NCI-H1436 (cell line): ENCODE measurements at places on chromosomes 12 and 14.

DNA sequence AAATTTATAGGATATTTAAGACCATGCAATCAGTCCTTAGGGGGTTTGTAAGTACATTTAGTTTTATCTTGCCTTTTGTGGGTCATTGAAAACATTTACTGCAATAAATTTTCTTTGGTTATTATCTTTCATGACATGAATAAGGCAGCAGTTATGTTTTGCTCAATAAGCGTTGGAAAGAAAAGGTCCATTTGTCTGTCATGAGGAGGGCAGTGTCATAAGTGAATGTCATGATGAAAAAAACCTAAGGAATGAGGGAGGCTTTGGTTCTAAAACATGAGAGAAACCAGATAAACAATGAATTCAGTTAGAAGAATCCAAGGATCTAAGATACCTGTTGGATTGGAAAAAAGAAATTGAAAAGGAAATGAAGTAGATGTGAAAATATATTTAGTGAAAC, 209.4 kb downstream of the NAV3 start:
- no peak for DNase-seq

GRCh38 chr12:78684419-78684818, 180.2 kb upstream of the SYT1 start:
- no peak for DNase-seq

- no peak for DNase-seq
Observed at GRCh38 chr12:109994401-109995175, 1.6 kb downstream of the GIT2 start.

- no peak for DNase-seq
Observed at GRCh38 chr14:69183735-69184134, 7.6 kb upstream of the EXD2 start.

GRCh38 chr12:128408669-128409068, 141.7 kb downstream of the TMEM132C start:
- no peak for DNase-seq

DNA sequence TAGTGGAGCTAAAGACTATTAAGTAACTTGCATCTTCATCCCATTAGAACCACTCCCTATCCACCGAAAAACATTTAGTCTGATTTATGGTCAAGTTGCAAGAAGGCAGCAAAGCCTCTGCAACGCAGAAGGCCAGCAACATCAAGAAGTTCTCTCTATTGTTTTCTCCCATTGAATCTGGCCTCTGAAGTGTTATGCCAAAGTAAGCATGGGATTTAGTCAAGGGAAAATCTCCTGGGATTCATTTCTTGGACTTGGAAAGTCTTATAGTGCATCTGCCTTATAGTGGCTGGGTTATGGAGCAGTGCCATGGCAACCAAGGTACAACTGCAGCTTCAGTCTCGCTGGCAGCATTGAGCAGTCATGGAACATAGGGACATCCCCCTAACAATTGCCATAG, 87.7 kb upstream of the KRR1 start:
- DNase-seq = no peak

GRCh38 chr12:52643233-52644077, 8.6 kb downstream of the KRT2 start:
- DNase-seq = no peak

GRCh38 chr12:7207866-7208625, 18.6 kb downstream of the PEX5 start:
- DNase-seq = no peak

GRCh38 chr14:23694085-23694948, 58.2 kb downstream of the DHRS2 start:
- DNase-seq = no peak

DNA sequence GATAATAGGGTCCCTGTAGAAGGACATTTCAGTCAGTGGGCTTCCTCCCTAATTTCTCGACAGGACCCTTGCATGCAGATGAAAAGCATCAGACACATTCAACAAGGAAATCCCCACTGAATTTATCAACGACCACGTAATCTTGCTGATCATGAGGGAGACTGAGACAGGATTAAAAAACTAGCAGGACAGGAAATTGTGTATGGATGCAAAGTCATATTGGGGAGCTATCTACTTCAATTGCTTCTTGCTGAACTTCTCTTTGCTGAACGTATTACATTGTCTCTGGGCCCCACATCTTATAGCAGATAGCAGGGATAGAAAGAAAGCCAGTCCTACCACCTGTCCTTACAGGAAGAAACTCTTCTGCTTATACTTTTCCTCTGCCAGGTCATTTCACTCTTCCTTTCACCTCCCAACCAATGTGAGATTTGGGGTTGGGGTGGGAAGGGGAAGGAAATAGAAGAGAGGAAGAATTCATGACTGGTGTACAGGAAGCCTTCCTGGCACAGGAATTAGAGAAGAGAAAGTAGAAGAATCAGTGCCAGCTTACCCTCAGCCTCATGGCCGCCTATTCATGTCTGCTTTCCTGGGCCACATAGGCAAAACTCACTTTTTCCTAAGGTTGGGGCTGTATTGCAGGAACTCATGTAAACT, 333.3 kb downstream of the ZFP36L1 start:
- DNase-seq = no peak

- no peak for DNase-seq
Observed at GRCh38 chr14:52325126-52325525, 11.0 kb downstream of the PTGER2 start.

DNA sequence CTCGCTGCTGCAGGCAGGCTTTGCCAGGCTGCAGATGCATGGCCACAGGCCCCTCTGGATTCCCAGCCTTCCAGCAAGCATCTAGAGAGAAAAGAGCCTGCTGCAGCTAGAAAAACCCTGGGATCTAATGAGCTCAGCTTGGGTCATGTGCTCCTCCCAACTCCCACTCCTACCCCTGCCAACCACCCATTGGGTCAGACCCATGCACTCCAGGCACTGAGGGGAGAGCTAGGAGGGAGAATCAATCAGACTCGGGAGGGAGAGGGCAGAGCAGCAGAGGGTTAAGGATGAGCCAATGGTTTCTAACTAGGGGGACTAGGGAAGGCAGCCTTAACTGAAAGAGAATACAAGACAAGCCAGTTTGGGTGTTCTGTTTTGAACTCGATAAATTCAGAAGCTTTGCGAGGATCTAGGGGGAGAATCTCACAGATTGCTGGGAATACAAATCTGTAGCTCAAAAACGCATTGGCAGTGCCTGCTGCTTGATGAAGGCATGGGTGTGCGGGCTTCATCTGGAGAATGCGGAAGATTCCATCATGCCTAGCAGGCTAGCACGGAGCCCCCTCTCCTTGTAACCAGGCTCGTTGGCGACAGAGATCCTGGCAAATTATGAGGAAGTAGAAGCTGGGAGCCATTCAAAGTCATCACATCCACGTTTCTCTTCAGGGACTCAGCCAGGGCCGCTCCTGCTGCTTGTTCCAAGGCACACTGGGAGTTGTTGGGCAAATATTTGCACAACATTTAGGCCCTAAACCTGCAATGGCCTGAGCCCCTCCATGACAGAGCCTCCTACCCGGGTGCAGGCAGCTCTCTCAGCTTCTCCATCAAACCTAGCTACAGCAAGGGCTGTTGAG, 56.4 kb downstream of the VCPKMT start:
- DNase-seq = no peak

DNA sequence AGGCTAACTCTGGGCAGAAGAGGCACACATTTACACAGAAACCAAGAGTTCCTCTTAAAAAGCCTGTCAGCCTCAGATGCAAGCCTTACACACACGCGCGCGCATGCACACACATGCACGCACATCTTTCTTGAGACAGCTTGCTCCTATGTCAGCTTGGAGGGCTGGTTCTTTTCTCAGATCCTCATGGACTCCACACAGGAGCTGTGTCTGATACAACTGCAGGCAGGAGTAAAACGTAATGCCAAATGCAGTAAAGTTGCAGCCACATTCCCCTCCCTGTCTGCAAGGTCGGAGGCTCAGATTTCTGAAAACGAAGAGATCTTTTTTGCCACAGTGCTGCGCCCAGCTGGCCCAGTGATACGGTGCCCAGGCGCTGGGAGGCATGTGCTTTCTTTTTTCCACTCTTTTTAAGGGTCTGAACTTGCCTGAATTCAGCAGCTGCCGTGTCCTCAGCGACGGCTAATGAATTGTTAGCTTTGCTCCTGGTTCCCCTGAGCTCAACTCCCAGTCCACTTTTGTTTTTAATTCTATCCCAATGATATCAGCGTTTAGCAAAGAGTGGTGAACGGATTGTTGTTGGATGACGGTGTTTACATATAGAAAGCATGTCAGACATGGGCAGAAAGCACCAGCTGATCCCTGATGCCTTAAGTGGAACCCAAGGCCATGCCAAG, 72.9 kb upstream of the FOXN3 start:
- no peak for DNase-seq

DNA sequence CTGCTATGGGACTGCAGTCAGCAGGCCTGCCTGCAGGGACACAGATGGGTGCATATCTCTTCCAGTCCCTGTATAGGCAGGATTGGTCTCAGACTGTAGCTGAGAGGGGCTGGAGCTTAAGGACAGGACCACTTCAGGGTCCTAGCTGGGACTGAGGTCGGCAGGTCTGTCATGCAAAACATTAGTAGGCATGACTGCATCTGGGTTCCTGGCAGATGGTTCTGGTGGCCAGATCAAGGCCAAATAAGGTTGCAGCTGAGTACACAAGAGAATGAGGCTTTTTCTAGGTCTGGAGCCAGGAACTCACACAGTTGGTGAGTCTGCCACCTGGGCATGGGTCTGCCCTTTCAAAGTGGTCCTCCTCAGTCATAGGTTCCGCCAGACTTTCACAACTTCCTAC, 155.8 kb downstream of the TPH2 start:
- no peak for DNase-seq

- DNase-seq = no peak
Observed at GRCh38 chr14:99530407-99531155, 49.4 kb downstream of the CCNK start.

GRCh38 chr14:49461529-49462401, 124.4 kb downstream of the RPS29 start:
- peak; percentile 61 for DNase-seq

DNA sequence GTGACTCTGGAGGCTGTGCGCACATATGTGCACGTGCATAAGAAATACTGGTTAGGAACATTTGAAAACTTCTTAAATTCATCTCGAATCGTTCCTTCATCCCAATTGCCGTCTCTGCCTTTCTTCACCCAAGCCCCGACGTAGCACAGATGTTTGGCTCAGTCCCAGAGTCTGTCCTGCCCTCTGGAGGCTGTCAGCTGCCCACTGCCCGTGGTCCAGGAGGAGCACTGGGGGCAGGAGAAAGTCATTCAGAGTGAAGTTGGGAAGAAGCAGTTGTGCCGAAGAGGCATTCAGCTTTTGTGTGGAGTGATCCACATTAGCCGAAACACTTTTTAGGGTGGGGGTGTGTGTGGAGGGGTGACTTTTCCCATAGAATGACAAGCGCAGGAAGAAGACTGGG, 124.9 kb downstream of the TSPAN9 start:
- no peak for DNase-seq

DNA sequence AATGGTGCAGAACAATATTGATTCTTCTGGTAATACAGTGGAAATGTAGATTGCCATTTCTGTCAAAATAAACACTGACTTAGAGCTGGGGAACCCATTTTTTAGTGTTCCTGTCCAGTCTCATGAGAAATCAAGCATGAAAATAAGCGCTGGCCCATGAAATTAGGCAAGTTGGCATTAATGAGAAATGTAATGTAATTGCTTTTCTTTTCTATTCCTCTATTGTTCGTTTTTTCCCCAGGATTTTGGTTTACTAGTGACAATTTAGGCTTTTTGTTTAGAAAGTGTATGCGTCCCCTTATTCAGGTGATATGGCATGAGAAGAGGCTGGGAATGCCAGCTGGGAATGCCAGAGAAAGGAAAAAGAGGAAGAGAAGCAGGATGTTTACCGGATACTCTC, 64.4 kb upstream of the KICS2 start:
- no peak for DNase-seq

- DNase-seq = no peak
Observed at GRCh38 chr12:51357374-51358047, 11.0 kb upstream of the CELA1 start.

DNA sequence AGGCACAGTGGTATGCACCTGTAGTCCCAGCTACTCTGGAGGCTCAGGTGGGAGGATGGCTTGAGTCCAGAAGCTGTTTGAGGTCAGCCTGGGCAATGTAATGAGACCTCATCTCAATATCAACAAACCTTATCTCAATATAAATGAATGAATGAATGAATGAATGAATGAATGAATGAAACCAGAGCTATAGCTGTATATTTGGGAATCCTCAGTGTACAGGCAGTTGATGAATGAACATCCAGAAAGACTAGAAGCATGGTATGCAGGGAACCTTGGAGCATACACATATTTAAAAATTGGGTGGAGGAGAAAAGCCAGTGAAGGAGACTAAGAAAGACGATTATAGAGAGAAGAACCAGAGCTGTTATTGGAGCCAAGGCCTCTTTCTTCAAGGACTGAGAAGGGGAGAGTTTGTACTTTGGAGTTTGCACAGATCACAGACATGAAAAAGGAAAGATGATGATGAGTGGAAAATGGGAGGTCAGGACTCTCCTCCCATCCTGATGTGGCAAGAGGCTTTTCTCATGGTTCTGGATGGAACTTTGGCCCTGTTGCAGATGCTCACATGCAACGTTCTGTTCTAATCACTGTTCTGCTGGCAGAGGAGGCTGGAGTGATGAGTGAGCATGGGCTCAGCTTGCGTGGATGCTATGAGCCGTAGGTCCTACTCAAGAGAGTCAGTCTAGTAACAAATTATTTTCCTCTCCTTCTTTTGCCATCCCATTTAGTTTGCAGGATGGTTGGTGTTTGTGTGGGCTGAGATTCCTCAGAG, 114.4 kb downstream of the PRKCH start:
- DNase-seq = no peak

DNA sequence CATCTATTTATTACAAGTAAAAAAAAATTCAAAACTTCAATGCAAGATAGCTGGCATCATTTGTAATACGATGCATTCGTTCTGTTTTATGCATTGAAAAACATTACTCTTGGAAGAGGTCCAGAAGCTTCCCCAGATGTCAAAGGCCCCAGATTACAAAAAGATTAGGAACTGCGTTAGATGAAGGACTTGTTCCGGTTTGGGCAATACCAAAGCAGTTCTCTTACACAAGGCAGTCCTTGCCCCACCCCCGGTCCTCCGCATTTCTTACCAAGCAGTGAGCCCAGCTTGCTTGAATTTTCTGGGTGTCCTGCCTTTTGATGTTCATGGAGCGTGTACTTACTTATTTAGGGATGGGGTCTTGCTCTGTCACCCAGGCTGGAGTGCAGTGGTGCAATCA, 4.8 kb upstream of the HVCN1 start:
- no peak for DNase-seq

DNA sequence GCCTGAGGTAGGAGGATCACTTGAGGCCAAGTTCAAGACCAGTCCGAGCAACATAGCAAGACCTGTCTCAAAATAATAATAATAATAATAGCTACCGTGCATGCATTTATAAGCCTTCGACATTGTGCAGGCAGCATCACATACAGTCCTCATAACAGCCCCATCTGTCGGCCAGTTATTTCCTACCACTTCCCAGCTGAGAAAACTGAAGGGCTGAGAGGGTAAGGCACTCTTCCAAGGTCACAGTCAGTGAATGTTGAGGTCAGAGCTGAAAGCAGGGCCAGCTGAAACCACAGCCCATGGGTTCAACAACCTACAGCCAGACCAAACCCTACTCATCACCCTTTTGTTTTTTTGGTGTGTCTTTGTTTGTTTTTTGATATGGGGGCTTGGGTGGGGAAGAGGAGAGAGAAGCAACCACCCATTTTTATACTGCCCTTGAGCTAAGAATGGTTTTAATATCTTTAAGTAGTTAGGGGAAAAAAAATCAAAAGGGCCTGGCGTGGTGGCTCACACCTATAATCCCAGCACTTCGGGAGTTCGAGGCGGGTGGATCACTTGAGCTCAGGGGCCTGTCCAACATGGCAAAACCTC, 16.8 kb upstream of the ITPK1 start:
- DNase-seq = no peak
